ENCODE measurements at places on chromosomes 11 and 22. TPM values are rescaled to one million over a fixed set of nuclear protein-coding genes. Genes with fewer than 3 reads are reported as not detected.

CTNND1 gene
- total RNA-seq: 167 TPM

DNA sequence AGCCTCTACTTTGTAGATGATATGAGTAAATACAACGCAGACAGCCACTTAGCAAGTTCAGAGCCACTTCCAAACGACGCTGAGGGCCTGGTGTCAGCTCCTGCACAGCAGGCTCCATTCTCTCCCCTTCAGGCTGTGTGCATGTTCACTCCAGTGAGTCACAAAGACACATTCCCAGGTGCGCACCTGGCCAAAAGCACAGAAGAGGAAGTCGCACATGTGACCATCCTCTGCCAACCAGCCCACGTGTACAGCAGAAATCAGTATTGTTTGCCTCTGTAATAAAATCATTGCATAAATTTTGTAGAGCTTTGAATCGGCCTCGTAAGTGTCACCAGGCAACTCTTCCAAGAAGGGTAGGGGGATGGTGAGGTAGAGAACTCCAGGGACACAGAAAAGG lies 19.5 kb upstream of the TPH1 start:
- H3K27me3 ChIP-seq: no peaks in the 10 kb centered on the region

DNA sequence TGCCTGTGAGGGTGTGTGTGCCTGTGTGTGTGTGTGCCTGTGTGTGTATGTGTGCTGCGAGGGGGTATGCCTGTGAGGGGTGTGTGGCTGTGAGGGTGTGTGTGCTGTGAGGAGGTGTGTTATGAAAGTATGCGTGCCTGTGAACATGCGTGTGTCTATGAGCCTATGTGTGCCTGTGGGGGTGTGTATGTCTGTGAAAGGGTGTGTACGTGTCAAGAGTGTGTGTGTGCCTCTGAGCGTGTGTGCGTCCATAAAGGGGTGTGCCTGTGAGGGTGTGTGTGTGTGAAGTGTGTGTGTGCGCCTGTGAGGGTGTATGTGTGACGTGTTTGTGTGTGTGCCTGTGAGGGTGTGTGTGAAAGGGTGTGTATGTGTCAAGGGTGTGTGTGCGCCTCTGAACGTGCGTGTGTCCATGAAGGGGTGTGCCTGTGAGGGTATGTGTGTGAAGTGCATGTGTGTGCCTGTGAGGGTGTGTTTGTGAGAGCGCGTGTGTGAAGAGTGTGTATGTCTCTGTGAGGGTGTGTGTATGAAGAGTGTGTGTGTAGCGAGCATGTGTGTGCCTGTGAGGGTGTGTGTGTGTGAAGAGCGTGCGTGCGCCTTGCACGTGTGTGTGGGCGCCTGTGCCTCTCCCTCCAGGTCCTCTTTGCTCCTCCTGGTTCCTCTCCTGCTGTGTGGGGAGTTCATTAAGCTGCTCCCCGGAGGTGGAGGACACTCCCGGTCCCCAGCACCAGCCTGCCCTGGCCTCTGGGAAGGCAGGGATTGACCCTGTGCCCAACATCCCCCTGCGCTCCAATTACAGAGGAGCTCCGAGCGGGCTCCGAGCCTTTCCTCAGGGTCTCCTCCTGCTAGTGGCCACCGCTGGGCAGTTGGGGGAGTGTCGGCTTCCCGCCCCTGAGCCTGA lies 53.3 kb downstream of the CACNA1I start:
- H3K27me3 ChIP-seq: no peaks in the 10 kb centered on the region
- H3K4me1 ChIP-seq: no peaks in the 10 kb centered on the region
- H3K4me3 ChIP-seq: no peak overlapping the region
- no peak for DNase-seq
- H3K27ac ChIP-seq: no peak overlapping the region
- no peaks in the 10 kb centered on the region for H3K36me3 ChIP-seq

- peak within 1 kb of the TSS; percentile 94 for H3K27ac ChIP-seq
- H3K36me3 ChIP-seq: no peaks in the 10 kb centered on the region
- H3K4me3 ChIP-seq: peak within 1 kb of the TSS; percentile 88
Measured at GRCh38 chr11:65013888-65014725, at the start of gene ARL2. Gene ARL2, plus strand, starts transcription at chr11:65014160. Its CDS starts 48 bp downstream, at chr11:65014208.

DNA sequence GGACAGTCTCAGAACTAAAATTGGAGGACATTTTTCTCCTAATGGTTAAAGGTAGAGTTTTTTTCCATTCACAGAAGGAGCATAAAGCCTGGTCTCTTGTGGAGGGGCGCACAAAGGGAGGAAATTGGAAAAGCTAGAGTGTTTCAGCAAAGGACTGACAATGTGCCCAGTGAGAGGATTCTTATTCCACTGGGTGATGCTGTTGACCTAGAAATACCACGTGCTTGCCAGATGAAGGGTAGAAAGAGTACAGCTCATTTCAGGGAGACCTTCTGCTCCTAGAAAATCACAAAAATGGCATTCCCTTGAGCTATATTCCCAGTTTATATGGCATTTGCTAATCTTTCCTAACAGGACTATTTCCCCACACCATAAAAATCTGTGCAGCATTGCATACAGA lies 21.1 kb downstream of the MS4A6E start:
- no peaks in the 10 kb centered on the region for H3K27me3 ChIP-seq
- no peak overlapping the region for H3K4me3 ChIP-seq
- no peak overlapping the region for H3K27ac ChIP-seq
- no peak for DNase-seq
- H3K36me3 ChIP-seq: no peaks in the 10 kb centered on the region
- H3K4me1 ChIP-seq: no peaks in the 10 kb centered on the region

DNA sequence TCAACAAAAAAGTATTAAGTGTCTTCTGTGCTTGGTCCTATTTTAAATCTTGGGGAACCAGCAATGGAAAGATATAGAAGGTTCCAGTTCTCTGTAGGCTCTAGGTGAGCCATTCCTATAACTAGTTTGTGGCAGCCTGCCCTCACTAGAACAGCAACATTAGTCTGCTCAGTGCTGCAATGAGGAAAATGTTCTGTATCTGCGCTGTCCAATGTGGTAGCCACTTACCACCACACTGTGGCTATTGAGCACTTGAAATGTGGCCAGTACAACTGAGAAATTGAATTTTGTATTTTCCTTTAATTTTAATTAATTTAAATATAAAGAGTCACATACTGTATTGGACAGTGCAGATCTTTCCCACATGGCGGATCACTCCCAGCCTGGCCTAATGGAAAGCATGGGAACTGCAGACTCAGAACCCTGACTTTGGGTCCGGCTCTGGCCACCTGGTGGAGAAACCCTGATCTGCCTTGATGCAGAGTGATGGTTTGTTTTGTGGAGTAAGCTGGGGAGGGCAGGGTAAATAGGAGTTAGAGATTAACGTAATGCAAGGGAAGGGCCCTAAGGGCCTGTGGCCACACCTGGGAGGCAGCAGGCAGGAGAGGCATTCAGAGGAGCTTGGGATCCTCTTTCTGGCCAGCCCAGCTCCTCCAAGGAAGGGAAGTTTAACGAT lies 101.0 kb downstream of the ME3 start:
- no peak overlapping the region for H3K4me3 ChIP-seq
- H3K4me1 ChIP-seq: peaks cover 3% of the 10 kb centered on the region
- no peak overlapping the region for H3K27ac ChIP-seq
- DNase-seq: no peak

DNA sequence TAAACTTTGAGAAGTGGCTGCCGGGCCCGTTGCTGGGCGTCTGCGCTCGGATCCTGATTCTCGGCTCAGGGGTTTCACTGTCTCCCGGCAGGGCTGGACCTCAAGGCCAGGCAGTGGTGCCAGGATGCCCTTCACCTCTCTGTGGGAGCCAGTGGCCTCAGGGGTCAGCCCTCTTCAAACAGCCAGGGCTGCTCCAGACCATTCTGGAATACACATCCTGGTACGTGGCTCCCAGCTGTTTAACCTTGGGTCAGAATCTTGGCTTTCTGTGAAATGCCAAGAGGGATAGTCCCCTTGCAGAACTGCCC lies 70.5 kb downstream of the MPPED1 start:
- H3K27me3 ChIP-seq: no peaks in the 10 kb centered on the region
- H3K4me1 ChIP-seq: no peaks in the 10 kb centered on the region
- no peaks in the 10 kb centered on the region for H3K36me3 ChIP-seq
- H3K27ac ChIP-seq: no peak overlapping the region
- no peak overlapping the region for H3K4me3 ChIP-seq

GRCh38 chr22:43237280-43237679 lies 50.3 kb upstream of the TTLL12 start:
- no peak overlapping the region for H3K27ac ChIP-seq
- no peaks in the 10 kb centered on the region for H3K4me1 ChIP-seq
- no peak for DNase-seq
- H3K4me3 ChIP-seq: no peak overlapping the region
- no peaks in the 10 kb centered on the region for H3K27me3 ChIP-seq

DNA sequence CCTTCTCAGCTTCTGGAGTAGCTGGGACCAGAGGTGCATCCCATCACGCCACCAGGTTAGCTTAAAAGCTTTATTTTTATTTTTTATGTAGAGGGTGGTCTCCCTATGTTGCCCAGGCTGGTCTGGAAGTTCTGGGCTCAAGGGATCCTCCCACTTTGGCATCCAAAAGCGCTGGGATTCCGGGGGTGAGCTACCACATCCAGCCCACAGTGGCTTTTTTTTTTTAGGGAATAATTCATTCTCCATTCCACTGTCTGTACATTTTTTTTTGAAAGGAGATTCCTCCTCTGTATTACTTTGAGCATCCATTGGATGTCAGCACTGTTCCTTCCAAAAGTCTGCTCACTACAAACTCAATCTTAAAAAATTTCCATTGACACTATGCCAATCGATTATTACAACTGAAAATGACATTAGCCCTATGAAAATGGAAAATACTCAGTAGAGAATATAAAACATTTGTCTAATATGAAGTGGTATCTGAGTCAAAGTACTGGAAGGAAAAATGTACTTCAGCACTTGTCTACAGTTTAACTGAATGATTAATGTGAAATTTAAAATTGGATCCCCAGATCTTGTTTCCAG lies 1.3 kb upstream of the LPXN start:
- DNase-seq: no peak
- peaks cover 4% of the 10 kb centered on the region for H3K4me1 ChIP-seq

DNA sequence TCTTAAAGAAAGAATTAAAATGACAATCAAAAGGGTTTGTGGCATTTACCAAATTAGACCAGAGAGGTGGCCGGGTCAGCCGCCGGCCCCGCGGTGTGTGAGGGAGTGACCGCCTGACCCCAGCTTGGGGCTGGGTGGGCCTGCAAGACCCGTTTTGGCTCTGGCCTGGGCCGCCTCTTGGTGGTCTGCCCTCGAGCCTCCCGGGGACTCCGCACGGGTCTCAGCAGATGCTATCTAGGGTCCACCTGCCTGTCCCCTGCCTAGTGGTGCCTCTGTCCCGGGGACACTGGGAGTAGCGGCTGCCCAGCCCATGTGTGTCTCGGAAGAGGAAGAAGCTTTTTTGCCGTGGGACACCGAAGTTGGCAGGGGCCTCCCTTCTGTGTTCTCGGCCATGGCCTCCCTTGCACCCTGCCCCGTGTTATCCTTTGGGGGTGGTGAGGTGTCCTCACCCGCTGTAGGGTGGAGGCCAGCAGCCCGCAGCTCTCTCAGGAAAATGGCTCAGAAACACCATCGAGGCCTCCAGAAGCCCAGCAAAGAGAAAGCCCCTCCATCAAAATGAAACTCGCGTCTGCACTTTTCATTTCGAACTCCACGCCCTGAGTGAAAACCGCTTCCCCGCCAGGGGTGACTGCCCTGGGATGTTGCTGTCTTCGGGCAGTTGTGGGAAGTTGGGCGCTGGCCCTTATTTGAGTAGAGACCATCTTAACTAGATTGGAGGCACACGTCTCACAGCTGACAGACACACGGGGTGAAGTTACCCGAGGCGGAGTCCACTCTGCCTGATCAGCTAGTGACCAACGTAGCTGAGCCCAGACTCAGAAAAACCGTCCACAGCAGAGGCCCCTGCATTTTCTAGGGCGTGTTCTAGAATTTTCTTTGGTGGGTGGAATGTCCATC lies 8.0 kb downstream of the CCND1 start:
- no peak overlapping the region for H3K4me3 ChIP-seq
- no peak overlapping the region for H3K27ac ChIP-seq
- DNase-seq: no peak
- H3K36me3 ChIP-seq: peaks cover 2% of the 10 kb centered on the region
- no peaks in the 10 kb centered on the region for H3K4me1 ChIP-seq
- no peaks in the 10 kb centered on the region for H3K27me3 ChIP-seq

- H3K36me3 ChIP-seq: no peaks in the 10 kb centered on the region
- no peak overlapping the region for H3K4me3 ChIP-seq
- peak overlapping the region; percentile 79 for H3K27ac ChIP-seq
- no peak for DNase-seq
- H3K4me1 ChIP-seq: peaks cover 10% of the 10 kb centered on the region
Measured at GRCh38 chr11:11406652-11407051, 53.6 kb upstream of the CSNK2A3 start.

- no peak for DNase-seq
- H3K4me3 ChIP-seq: no peak overlapping the region
- H3K27me3 ChIP-seq: no peaks in the 10 kb centered on the region
Measured at GRCh38 chr11:10371926-10372641, 67.2 kb downstream of the ADM start.

- H3K27me3 ChIP-seq: no peaks in the 10 kb centered on the region
- H3K36me3 ChIP-seq: no peaks in the 10 kb centered on the region
- H3K27ac ChIP-seq: no peak overlapping the region
- DNase-seq: no peak
- no peak overlapping the region for H3K4me3 ChIP-seq
Measured at GRCh38 chr11:95502522-95502921, 271.5 kb upstream of the SESN3 start.

GRCh38 chr11:12459865-12460444 lies 82.6 kb downstream of the PARVA start:
- no peak overlapping the region for H3K27ac ChIP-seq
- H3K4me3 ChIP-seq: no peak overlapping the region
- H3K36me3 ChIP-seq: no peaks in the 10 kb centered on the region

DNA sequence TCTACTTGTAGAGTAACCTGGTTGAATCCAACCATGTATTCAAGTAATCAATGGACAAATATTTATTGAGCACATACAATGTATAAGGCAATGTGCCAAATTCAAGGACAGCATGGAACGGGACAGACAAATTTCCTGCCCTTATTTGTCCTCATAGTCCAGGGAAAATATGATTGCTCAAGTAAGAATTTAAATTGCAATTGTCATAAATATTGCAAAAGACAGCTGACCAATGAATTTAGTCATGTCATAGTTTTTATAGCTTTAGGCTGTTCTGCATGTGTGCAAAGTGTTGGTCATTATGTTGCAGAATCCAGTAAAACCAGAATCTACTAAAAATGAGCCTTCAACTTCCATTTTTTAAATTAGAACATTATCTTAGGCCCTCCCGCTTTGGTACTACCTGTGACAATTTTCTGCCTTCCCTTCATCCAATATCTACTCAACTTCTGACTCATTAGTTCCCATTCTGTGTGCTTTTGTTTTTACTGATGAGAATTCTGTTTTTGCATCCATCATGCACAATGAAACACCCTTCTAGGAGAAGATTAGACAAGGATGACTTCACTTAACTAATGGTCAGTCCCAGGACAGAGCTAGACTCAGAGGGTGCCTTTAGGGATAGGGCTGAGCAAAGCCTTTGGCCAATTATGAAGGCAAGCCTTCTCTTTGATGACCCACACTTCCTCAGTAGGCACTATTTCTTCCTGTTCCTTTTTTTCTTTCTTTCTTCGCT lies 45.8 kb upstream of the FIBIN start:
- H3K4me1 ChIP-seq: peaks cover 14% of the 10 kb centered on the region
- H3K4me3 ChIP-seq: no peak overlapping the region
- peak overlapping the region; percentile 80 for H3K27ac ChIP-seq
- no peaks in the 10 kb centered on the region for H3K27me3 ChIP-seq
- H3K36me3 ChIP-seq: no peaks in the 10 kb centered on the region

Measured in aorta (tissue), 5 donors.